ENCODE measurements at places on chromosomes 11 and 22. TPM values are rescaled to one million over a fixed set of nuclear protein-coding genes. Genes with fewer than 3 reads are reported as not detected.

The APOA1 gene
- total RNA-seq: not detected

The CRYBB3 gene
- not detected for total RNA-seq

The OR52H1 gene
- total RNA-seq: not detected

The PITPNB gene
- 18.9 TPM for total RNA-seq

The PCNX3 gene
- 13.8 TPM for total RNA-seq

The FHIP1B gene
- total RNA-seq: 11.7 TPM

The CARD18 gene
- total RNA-seq: not detected

The TRIM51 gene
- total RNA-seq: not detected

The IGLL1 gene
- total RNA-seq: not detected

The GLYATL2 gene
- total RNA-seq: not detected

The RAB36 gene
- total RNA-seq: 0.67 TPM

The PHF21A gene
- total RNA-seq: 16.1 TPM

The CSF2RB gene
- not detected for total RNA-seq

The FLRT1 gene
- total RNA-seq: 2.7 TPM

DNA sequence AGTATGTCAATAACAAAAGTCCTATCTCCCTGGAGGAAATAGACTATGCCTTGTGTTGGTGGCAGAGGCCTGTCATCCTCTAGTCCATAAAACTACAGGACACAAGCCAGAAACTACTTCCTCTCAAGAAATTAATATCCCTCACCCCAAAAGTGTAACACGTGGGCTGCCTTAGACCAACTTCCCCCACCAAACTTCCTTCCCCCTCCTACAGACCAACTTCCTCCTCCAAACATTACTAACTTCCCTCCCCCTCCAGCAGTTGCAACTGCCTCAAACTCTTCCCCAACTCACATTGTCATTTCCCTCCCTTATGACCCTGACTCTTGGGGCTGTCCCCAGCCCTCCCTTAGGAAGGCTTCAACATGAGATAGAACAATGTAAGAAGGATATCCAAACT, 6.3 kb downstream of the OR52K2 start:
- DNase-seq: no peak

- DNase-seq: no peak
These were observed 27.3 kb downstream of the BCL2L13 start for GRCh38 chr22:17665854-17666253.

- DNase-seq: no peak
These were observed 61.2 kb upstream of the BLID start for GRCh38 chr11:122177238-122177637.

DNA sequence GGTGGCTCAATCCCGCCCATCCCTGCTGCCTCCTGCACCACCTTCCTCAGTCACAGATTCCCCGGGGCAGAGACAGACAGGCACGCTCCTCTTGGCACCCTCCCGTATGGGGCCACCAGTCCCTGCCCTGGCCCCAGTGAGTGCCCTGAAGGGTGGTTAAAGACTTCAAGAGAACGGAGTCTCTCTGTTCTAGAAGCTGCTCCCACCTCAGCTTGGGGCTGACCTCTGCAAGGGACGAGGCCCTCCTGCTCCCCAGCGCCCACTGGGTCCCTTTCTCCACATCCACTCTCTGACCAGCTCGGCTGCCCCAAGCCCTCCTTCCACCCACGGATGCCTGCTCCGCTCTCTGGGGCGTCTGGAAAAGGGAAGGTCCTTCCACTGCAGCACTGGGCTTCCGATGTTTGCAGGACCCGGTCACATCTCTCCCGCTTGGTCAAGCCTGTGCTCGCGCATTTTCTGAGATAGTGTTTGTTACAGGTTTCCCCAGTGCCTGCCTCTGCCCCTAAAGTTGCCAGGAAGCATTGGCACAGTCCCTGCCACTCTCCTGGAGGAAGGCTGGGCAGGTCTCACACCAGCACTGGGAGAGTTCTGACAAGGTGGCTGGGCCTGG, 1487.9 kb downstream of the TBC1D22A start:
- no peak for DNase-seq

GRCh38 chr11:68956142-68956541, 24.6 kb downstream of the MRGPRD start:
- no peak for DNase-seq

- DNase-seq: no peak
These were observed 10.6 kb upstream of the SORL1 start for GRCh38 chr11:121441521-121441920.

DNA sequence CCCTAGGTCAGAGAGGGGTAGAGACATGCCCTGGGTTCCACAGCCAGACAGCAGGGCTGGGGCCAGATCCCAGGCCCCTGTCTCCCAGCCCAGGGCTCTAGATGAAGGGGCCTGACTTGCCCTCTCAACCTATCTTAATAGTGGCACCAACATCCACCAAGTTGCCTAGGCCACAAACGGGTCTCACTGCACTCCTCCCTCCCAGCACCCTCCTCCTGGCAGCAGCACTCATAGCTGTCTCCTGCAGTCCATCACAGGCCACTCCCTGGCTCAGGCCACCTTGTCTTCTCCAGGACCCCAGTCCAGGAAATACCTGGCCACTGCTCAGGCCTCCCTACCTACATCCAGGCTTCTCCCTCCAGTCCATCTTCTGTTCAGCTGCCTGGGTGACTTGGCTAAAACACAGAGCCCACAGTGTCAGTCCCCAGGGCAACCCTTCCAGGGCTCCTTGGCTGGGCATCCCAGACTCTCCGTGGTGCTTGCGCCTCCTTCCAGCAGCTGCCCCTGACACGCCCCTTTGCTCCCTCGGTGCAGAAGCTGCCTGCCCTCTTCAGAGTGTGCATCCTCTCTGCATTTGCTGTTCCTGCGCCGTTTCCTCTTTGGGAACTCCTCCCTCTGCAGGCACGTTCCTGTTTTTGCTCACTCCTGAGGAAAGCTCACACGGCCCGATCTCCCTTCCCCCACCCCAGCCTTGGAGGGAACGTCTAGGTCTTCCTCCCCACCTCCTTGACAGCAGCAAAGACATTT, 40.5 kb downstream of the LRRC32 start:
- no peak for DNase-seq

GRCh38 chr11:115452241-115452640, 52.0 kb downstream of the CADM1 start:
- no peak for DNase-seq

- DNase-seq: no peak
These were observed 11.0 kb upstream of the PTPRJ start for GRCh38 chr11:47969401-47969800.

DNA sequence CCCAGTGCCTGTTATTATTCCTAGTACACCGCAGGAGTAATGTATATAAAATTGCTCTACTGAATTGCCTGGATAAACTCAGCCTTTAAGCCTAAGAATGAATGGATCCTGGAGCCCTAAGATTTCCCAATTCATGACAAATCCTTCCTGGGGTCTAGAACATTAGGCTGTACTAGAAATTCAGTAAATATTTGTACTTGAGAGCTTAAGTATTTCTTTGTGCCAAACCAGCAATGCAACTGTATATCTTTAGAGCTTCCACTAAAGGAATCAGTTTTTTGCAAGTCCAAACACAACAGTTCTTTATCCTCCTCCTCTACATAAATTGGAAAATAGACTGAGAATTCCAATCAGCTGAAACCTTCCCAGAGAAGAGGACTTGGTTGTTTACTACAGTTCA, 65.6 kb downstream of the FAM168A start:
- no peak for DNase-seq

DNA sequence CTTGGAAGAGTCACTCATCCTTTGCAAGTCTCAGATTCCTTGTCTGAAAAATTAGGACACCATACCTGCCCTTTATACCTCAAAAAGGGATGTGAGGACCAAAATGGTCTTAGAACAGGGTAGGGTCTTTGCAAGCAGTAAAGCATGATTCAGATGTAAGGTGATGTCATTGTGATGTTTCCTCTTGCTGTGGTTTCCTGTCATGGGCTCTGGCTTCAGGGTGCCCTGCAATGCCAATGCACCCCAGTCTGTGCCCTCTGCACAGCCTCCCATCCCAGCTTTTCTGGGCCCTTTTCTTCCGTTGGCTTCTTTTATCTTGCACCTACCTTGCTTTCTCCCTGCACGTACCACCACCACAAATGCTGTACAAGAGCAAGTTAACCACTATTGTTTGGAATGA, 87.8 kb upstream of the NNMT start:
- no peak for DNase-seq

- no peak for DNase-seq
These were observed 5.7 kb downstream of the SIRT3 start for GRCh38 chr11:230431-230830.

DNA sequence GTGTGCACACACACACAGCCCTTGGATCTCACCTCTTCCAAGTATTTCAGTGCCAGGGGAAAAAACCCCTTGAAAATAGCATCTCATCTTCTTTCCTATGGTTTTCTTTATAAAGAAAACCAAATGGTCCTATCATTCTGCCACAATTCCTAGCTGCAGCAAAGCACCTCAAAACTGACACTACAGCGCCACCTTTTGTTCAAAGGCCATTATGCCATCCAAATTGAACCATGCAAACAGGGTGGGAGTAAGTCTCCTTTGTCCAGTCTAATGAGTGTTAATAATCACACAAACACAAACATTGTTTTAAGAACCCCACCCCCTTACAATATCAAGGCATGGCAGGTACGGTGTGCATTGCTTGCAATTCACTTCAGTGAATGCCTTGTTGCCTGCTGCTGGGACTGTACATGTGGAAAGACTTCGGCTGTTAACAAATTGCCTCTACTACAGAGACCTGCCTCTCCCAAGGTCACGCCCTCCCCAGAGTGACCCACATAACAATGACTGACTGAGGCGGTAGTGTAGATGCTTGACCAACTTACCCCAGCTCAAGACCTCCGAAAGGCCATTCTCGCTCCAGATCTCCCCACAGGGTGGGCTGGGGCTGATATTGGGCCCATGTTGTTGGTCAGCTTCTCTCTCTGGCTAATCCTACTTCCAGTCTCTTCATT, 31.7 kb downstream of the FAM181B start:
- DNase-seq: peak; percentile 31

- no peak for DNase-seq
These were observed 10.2 kb downstream of the ATL3 start for GRCh38 chr11:63660972-63661371.

DNA sequence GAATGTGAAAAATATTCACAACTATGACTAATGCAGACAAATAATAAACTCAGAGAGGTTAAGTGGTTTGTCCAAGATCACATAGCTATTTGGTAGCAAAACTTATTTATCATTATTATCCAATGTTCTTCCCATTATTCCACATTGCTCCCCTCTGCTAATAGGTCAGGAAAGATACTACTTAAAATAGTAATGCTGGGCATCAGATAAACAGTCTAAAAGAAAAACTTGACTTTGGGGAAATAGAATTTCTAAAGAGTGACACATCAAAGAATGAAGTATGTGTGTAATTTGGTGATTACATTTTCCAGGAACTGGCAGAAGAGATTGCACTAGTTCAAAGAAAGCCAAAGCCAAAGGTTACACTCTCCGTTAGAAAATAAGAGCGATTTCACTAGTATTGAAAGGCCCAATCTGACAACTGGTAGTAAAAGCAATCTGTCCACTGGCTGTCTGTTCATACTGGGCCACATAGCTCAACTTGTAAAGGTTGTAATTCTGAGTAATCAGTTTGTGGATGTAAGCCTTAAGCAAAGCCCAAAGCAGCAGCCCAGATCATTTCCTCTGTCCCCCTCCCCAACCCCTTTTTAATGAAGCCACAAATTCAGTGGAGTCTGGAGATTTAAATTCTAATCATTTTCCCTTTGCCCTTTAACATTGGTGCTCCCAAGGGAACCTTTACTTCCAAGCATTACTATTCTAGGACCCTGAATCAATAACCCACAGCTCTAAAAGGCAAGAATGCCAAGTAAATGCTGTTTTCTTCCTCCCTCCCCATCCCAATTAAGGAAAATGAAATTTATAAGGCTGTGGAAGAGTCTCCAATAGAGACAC, 283.5 kb downstream of the TTC28 start:
- no peak for DNase-seq

- DNase-seq: no peak
These were observed 596.2 kb upstream of the LRRC4C start for GRCh38 chr11:42055606-42056005.

- DNase-seq: no peak
These were observed 3.1 kb downstream of the GSTP1 start for GRCh38 chr11:67586568-67587250.

DNA sequence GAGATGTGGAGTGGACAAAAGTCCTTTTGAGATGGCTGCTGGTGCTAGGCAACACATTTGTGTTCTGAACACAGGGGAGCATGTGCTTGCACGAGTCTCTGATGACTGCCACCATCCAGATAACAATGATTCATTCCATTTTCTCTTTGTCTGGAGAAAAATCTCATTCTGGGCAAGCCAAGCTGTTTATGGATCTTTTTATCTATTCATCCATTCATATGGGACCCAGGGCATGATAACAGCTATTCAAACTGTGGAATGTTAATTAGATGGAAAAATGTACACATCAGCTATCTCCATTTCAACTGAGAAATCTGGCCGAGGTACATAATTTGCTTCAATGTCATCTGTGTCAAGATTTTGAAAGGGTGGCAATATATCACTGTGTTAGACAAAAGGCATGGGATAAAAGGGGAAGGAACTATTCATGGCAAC, 117.5 kb upstream of the ZBED5 start:
- DNase-seq: no peak

DNA sequence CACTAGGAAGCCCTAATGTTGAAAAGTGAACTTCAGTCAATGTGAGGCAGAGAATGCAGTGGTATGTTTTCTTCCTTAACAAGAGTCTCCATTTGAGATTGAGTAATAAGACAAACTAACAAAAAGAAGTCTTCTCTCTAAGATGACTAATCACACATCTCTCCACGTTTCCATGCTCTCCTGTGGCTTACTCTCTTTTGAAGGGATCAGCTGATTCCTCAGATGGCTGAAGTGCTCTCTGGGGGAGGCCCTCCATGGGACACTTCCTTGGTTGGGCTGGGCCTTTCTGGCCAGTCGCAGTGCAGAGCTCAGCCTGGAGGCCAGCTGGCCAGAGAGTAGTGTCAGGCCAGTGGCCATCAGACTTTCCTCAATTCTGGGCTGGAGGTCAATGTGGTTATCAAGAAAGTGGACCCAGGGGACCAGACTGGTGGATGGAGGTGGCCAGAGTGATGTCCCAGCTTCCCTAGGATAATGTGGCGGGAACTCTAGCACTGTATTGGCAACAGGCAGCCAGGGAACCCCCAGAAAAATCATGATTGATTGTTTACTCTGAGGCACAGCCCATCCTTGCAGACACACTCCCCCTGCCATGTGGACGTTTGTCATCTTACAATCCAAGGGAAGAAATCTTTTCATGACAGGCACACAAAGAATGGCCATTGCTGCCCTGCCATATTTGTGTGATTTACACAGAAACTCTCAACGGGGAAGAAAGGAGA, 14.5 kb downstream of the CSRP3 start:
- DNase-seq: no peak

DNA sequence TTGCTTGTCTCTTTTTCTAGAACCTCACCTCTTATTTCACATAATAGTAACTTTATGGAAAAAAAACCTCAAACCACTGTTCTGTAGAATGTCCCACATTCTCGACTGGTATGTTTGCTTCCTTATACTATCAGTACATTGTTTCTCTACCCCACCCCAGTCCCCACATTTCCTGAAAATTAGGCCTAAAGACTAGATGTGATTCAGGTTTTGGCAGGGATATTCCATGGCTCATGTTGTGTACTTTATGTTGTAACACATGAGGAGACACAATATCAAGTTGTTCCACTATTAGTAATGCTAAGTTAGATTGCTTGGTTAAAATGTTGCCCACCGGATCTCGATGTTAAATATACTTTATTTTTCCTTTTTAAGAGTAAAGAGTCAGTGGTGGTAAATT, 34.7 kb downstream of the DDIAS start:
- DNase-seq: no peak

GRCh38 chr11:134250246-134250645, 2.9 kb downstream of the THYN1 start:
- DNase-seq: no peak

- DNase-seq: no peak
These were observed 148.5 kb upstream of the HSD17B12 start for GRCh38 chr11:43532041-43532440.

- DNase-seq: no peak
These were observed 136.3 kb downstream of the TEAD1 start for GRCh38 chr11:12810568-12810894.
